ENCODE measurements at places on chromosomes 1 and 21.
A peak's percentile ranks its signal among the peaks of the same experiment; 100 is the strongest.

- DNase-seq, result no peak
Measured at GRCh38 chr1:205230982-205231381, 3.2 kb downstream of the TMCC2 start.

DNA sequence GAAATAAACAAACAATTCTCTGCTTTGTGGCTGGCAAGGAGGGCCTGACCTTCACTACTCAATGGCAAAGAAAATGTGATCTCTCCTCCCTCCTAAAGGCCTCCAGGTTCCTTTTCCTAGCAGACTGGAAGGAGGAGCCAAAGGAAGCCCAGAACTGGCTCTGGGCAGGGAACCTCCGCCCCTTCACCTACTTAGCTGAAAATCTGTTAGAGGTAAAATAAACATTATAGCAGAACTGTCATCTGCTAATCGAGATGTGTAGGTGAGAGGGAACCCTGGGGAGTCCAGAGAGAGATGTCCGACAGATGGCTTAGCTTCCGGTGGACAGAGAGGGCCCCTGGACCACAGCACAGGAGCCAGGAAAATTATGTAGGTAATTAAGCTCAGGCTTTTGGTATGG, 75.2 kb upstream of the KCNA3 start:
- no peak for DNase-seq

DNA sequence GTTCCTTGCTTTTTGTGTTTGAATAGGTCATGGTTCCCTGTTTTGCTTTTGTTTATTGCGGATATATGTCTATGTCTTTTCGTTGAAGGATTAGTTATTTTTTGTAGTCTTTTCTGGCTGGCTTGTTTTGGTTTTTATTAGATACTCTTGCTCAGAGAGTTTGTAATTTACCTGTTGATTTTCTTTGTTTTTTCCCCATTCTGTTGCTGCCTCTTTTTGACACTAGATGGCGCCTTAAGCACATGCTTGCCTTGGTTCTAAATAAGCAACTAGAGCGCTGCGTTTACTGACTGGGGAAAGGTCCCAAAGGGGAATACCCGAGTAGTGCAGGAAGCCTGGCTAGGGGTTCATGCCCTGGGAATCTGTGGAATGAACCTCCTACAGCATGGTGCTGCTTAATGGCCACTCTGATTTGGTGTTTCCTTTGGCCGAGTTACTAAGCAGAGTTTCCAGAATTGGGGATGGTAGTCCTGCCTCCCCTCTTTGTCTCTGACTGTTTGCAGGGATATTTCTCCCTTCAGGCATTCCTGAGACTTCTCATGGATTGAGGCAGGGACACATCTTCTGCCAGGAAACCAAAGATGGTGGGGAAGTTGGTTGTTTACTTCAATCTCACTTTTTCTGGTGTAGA, 143.2 kb downstream of the PTPRU start:
- DNase-seq, result peak; percentile 23

GRCh38 chr1:179825798-179826460, 51.7 kb downstream of the TOR1AIP2 start:
- DNase-seq, result no peak

DNA sequence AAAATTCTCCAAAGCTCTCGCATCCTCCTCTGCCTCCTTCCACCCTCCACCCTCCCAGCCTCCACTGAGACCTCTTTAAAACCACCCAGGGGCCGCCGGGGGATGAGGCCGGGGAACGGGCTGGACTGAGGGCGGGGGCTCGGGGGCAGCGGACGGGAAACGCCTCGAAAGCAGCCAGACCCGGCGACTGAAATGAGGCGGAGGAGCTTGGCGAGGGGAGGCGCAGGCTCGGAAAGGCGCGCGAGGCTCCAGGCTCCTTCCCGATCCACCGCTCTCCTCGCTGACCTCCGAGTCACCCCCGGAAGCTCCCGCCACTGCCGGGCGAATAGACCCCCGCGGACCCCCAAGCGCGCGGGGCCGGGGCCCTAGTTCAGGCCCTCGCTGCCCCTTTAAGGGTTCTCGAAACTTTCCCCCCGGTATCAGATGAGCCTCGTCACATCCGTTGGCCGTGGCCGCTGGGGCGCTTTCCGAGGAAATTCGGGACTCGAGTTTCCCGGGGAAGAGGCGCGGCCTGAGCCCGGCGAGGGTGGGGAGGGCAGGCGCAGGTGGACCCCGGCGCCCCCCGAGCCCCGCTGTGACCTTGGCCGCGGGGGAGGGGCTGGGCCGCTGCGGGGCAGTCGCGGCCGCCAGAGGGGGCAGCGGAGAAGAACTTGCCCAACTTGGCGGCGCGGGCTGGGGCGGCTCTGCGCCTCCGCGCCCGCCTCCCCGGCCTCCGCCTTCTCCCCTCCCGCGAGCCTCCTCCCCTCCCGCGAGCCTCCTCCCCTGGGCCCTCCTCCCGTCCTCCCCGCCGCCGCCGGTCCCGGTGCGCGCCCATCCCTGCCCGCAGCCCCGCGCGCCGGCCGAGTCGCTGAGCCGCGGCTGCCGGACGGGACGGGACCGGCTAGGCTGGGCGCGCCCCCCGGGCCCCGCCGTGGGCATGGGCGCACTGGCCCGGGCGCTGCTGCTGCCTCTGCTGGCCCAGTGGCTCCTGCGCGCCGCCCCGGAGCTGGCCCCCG, at the start of gene BACE2:
BACE2 (plus strand) TSS at position 813 of the 995 bp plus-strand sequence; CDS start at position 917, 104 bp downstream.
- peak; percentile 50 for DNase-seq

DNA sequence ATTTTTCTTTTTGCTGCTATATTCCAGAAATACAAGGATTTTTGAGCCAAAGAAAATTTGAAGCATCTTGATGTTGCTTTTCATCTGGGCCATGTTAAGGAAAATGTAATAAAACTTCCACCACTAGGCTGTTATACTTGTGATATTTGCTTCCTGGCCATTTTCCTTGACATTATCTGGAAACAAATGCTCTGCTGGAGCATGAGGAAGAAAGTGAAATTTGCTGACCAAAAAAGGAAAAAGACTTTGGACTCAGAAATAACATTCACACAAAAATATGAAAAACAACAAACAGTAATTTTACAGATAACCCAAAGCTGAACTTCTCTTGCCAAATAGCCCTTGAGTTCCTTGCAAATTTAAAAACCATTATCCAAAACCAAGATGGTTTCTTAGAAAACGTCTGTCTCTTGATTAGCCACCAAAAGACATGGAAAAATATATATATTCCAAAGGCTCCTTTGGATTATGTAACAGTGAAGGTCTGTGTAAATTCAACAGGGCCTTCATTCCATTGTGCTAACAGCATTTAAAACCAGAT, 344.5 kb downstream of the LMX1A start:
- no peak for DNase-seq

GRCh38 chr1:202160377-202160940, at the start of gene PTPN7:
Gene PTPN7 (minus strand): TSS chr1:202160602. CDS start chr1:202159402, 1,200 bp downstream.
- peak; percentile 74 for DNase-seq

DNA sequence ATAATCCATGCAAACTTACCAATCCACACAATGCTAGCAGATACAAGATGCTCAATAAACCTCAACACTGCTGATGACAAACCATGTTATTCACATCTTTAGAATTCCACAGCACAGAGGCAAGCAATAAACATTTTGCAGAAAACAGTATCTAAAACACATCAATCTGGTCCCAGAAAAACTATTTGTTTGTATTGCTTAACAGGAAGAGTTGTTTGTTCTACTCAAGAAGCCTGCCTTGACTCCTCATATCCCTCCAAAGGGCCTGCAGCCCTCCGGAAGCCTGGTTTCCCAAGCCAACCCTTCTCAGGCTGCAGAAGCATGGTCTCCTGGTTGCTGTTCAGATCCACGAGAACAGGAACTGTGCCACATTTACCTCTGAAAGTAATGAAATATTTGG, 139.7 kb downstream of the RERE start:
- no peak for DNase-seq

- no peak for DNase-seq
Measured at GRCh38 chr21:38796424-38796823, 9.3 kb upstream of the ETS2 start.

DNA sequence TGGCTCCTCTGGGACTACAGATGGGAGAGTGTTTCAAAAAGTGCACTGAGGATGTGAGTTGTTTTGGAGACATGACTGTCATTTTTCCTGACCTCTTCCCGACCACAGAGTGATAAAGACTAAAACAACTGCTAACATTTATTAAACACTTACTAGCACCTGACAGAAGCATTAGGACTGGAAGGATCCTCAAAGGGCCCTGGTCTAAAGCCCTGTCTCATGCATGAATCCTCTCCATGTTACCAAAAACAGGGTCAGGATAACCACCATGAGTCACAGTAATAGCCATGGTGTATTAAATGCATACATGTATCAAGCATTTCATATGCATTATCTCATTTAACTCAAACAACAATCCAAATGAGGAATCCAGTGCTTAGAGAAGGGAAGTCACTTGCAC, 11.5 kb downstream of the CYB5RL start:
- DNase-seq, result no peak

DNA sequence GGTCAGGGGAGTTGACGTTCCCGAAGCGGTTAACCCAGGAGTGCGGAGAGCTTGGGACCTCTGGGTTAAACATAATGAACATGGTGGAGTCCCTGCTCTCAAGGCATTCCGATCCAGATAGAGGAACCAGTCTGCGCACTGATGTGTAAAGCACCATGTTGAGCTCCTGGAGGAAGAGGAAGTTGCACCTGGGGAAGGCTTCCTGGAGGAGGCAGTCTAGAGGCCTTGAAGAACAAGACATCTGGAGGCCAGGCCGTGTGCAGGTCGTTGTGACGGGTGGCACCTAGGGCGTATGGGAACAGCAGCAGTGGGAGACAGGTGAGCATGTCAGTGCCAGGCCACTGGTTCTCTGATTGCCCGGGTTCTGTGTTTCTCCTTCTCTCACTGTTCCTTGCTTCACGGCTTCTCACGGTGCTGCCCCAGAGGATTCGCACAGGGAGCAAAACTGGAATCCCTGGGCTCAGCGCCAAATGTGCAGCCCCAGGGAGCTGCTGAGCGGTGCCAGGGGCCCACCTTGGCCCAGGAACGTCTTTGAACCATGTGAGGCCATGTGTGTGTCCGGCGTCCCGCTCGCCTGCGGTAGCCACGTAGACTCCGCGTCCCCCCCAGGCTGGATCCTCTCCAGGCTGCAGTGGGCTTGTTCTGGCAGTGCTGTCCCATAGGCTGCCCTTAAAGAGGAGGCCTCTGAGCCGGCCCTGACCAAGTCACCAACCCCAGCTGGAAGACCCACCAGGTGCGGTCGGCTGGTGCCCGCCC, 122.9 kb upstream of the GALNT2 start:
- no peak for DNase-seq

- no peak for DNase-seq
Measured at GRCh38 chr1:170164103-170164763, 18.5 kb downstream of the NTMT2 start.

DNA sequence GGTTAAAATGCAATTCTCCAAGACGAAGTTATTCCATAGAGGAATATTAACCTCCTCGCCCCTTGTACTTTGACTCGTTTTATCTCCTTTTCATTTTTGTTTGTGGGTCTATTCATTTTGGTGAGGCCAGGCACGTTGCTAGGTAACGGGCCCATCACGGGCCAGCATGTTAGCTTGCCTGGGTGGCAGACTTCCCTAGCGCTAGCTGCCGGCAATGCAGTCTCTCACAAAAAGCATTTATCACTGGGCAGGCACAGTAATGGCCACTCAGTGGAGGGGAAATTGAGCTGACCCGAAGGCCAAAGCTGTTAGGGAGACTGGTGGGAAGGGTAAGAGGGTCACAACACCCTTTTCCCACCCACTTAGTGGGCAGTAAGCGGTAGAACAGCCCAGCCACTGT, 234.4 kb upstream of the FOXD3 start:
- DNase-seq, result no peak

DNA sequence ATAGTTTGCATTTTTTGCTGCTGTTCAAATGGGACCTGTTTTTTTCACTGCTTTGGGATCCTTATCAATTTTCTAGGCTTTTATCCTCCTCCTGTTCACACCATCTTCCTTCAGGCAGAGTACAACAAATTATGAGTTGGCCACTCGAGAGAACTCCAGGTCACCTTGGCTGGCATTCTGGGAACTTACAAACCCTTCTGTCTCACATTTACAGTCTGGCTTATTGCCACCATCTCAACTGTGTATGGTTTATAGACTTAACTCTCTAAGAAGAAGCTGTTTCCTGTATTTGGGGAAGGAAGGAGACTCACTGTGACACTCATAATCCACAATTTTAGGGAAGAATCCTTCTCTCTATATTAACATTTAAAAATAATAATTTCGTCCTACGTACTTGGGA, 5.4 kb upstream of the ZNF691 start:
- peak; percentile 29 for DNase-seq

- no peak for DNase-seq
Measured at GRCh38 chr1:16207318-16208269, 4.9 kb downstream of the ARHGEF19 start.

GRCh38 chr1:201248721-201249559, 34.4 kb upstream of the PKP1 start:
- DNase-seq, result no peak

DNA sequence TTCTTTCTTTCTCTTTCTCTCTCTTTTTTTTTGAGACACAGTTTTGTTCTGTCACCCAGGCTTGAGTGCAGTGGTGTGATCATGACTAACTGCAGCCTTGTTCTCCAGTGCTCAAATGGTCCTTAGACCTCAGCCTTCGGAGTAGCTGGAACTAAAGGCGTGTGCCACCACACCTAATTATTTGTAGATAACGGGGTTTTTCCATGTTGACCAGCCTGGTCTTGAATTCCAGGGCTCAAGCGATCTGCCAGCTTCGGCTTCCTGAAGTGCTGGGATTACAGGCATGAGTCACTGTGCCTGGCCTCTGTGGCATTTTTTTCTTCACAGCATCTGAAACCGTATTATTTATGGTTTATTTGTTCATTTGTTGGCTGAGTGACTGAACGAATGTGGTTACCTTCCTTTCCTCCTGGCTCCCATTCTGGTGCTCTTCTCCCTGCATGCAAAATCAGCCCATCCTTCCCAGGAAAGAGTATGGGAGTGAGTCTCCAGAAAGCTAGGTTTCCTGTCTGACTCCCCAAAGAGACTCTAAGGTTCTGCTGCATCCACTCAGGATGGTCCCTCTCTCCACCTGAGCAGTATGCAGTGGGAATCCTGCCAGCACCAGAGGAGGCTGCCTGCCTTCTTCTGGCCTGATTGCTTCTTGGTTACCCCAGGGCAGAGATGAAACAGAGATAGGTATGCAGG, 155.0 kb upstream of the BEND5 start:
- no peak for DNase-seq

GRCh38 chr1:155130272-155131006, 2.8 kb downstream of the EFNA1 start:
- DNase-seq, result no peak

DNA sequence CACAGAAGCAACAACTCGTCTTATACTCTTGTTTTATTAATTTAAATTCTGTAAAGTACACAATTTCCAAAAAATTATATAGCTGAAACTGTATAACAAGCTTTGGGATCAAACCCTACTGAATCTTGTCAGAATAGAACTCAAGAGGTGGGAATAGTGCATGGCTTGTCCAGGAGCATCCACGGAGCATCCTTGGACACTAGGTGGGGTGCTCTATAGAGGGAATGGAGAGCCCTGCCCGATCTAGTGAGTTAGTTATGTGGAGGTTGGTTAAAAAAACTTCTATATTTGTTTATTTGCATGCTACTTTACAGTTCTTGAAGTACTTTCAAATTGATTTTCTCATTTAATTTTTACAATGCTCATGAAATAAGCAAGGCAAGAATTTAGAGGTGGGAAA, 28.3 kb downstream of the ROR1 start:
- no peak for DNase-seq
